ENCODE measurements at places on chromosomes 1 and 21.

DNA sequence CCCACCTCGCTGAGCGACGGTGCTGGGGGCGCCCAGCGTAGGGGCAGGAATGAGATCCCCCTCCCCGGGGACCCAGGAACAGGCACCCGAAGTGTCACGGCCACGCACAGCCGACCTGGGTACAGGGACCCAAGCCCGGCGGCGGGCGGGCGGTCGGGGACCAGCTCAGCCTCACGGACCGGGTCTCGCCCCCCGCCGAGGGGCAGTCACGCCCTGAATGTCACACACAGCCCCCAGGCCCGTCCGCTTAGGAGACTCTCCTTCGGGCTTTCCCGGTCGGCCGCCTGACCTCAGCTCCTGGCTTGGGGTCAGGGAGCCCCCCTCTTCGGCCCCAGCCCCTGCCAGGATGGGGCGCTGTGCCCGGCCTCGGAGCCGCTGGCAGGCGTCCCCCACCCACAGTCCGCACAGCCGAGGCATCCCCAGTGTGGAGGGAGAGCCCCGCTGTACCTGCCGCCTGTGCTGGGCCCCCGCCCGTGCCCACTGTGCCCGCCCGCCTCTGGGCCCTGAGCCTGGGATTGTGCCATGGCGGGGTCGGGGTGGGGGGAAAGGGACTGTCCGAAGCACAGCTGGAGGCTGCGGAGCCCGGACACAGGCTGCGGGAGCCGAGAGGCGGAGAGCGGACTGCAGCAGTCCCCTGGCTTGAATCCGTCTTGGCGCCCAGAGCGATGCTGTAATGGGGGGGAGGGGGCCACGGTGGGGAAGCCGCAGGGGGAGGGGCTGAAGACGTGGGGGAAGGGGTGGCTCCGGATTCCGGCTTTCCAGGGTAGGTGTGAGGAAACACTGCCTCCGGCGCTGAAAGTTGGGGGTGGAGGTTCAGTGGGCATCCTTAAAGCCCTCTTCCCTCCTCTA lies 627 bp upstream of the DLGAP3 start:
- no peak overlapping the region for H3K4me3 ChIP-seq
- DNase-seq = no peak
- H3K36me3 ChIP-seq = no peaks in the 10 kb centered on the region
- H3K27me3 ChIP-seq = no peaks in the 10 kb centered on the region

DNA sequence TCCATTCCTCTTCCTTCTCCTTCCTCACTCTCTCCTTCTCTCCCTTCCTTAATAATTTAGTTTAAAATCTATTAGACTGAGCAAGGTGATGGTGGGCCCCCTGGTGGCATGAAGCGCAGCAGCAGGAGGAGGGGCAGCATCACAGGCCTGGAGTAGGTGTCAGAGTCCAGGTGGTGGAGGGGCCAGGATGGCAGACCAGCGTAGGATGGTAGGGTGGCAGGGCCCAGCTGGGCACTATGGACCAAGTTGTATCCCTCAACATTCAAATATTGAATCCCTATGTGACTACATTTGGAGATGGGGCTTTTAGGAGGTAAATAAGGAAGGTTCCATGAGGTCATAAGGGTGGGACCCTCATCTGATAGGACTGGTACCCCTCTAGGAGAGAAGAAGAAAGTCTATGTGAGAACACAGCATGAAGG lies 61.0 kb downstream of the WDR4 start:
- peak; percentile 51 for DNase-seq
- no peak overlapping the region for H3K27ac ChIP-seq
- H3K4me3 ChIP-seq = no peak overlapping the region
- H3K4me1 ChIP-seq = no peaks in the 10 kb centered on the region
- H3K27me3 ChIP-seq = no peaks in the 10 kb centered on the region

DNA sequence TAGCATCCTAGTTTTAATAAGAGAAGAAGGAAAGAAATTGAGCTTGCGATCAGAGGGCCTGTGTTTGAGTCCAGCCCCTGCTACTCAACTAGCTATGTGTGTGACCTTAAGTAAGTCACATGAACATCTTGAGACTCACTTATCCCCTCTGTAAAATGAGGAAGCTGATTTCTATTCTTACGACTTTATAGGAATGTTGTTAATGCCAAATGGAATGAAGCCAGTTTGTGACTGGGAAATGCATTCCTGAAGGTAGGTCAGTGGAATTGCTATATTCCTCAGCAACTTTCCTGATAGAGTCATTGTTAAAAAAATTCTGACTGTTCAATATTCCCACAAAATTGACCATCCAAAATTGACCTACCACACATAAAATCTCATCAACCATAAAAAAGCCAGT lies 14.9 kb downstream of the FASLG start:
- no peak overlapping the region for H3K4me3 ChIP-seq
- no peaks in the 10 kb centered on the region for H3K27me3 ChIP-seq
- no peak overlapping the region for H3K27ac ChIP-seq
- H3K36me3 ChIP-seq = no peaks in the 10 kb centered on the region
- H3K4me1 ChIP-seq = peaks cover 71% of the 10 kb centered on the region
- DNase-seq = no peak

DNA sequence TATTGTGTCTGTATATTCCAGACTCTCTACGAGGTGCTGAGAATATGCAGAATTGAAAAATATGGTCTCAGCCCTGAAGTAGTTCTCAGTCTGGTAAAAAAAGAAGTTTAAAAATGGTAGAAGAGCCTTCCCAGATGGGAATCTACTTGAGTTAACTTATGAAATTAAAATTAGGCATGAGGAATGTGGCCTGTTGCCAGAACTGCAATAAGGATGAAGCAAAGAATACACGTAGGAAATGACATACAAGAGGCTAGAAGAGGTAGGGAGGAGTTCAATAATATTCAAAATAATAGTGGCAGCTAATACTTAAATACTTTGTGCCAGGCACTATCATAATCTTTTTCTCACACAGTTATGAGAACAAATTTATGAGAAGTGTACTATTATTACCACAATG lies 6.3 kb downstream of the ASPM start:
- H3K27ac ChIP-seq = no peak overlapping the region
- no peak overlapping the region for H3K4me3 ChIP-seq
- DNase-seq = no peak
- H3K36me3 ChIP-seq = peaks cover 84% of the 10 kb centered on the region

- H3K36me3 ChIP-seq = no peaks in the 10 kb centered on the region
- H3K27me3 ChIP-seq = peaks cover 12% of the 10 kb centered on the region
- no peaks in the 10 kb centered on the region for H3K4me1 ChIP-seq
- no peak overlapping the region for H3K4me3 ChIP-seq
Measured at GRCh38 chr1:193458628-193459027, 272.2 kb upstream of the B3GALT2 start.
